ENCODE measurements at places on chromosomes 7 and 10.

- DNase-seq, result no peak
Observed at GRCh38 chr7:26166684-26167266, 14.8 kb downstream of the NFE2L3 start.

- no peak for DNase-seq
Observed at GRCh38 chr10:43825984-43826383, 177.3 kb upstream of the ZNF32 start.

GRCh38 chr7:136009488-136010079, 32.4 kb upstream of the MTPN start:
- peak; percentile 14 for DNase-seq

- no peak for DNase-seq
Observed at GRCh38 chr7:22657479-22657878, 69.5 kb upstream of the IL6 start.

- no peak for DNase-seq
Observed at GRCh38 chr10:28997734-28998133, 291.1 kb upstream of the LYZL1 start.

- DNase-seq, result no peak
Observed at GRCh38 chr10:116472891-116473290, 45.2 kb downstream of the PNLIPRP3 start.

- peak; percentile 31 for DNase-seq
Observed at GRCh38 chr10:104580774-104581675, 60.1 kb upstream of the SORCS3 start.

- DNase-seq, result no peak
Observed at GRCh38 chr7:48660306-48660870, 264.0 kb upstream of the CDC14C start.

DNA sequence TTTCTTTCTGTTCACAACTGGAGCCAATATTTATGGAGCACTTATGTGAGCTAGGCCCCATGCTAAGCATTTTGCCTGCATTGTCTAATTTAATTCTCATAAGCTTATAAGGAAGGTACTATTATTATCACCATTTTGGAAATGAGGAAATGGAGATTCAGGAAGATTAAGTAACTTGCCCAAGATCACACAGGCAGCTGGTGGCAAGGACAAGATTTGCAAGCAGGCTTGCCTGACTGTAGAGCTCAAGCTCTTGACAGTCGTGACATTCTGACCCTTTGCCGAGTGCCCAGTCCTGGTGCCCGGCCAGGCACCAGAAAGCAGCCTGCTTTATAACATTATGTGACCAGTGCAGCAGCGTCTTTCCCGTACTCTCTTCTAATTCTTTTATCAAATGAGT, 38.2 kb downstream of the WNT2 start:
- no peak for DNase-seq

- no peak for DNase-seq
Observed at GRCh38 chr10:51479711-51480110, 219.7 kb downstream of the CSTF2T start.

- DNase-seq, result no peak
Observed at GRCh38 chr10:26494018-26494417, 55.9 kb downstream of the APBB1IP start.

DNA sequence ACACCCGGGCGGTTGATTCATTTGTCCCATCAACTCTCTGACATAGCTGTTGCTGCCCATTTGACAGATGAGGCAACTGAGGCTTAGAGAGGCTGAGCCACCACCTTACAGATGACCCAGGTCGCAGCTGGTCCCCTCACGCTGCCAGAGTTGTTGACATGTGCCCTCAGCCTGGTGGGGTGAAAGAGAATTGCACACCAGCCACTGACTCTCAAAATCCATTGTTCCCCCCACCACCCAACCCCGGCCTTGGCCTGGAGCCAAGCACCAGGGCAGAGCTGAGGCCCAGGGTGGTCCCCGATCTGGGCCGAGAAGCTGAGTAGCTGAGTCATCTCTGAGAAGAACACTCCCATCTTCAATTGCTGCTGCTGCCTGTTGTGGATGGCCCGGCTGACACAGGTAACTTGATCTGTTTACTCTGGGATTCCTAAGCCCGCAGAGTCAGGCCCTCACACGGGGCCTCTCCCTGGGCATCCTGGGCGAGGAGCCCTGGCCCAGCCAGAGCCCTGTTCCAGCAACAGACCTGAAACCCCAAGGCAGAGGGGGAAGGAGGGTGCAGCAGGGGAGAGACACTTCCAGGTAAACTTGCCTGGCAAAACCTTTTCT, 27.5 kb downstream of the PVRIG start:
- DNase-seq, result peak; percentile 58

- no peak for DNase-seq
Observed at GRCh38 chr7:110373416-110373815, 717.5 kb upstream of the LRRN3 start.

DNA sequence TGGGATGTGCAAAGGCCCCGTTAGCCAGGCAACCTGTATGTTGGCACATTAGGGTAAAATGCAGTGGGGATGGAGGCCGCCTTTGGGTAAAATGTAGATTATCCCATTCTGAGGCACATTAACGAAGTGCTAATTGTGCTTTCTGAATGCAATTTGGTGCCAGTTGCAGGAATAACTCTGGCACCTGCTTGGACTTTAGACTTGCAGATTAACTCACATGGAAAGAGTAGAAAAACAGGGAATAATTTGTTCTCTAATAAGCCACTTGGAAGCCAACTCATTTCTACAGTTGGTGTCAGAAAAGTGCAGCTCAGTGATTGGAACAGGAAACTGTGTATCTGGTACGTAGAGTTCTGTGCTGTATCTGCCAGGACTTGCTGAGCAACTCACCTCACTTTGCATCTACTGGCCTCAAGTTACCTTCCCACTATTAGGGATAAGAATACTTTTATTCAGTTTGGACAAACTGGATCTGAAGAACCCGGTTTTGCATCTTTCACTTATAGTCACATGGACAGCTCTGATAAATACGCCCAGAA, 377.4 kb upstream of the PODXL start:
- DNase-seq, result no peak

GRCh38 chr7:38413784-38414183, 140.3 kb upstream of the TARP start:
- no peak for DNase-seq

- DNase-seq, result peak; percentile 44
Observed at GRCh38 chr7:1197997-1198625, 34.6 kb upstream of the UNCX start.

Data from AG09319 (cell line).